Inflammatory macrophage (primary cell): ENCODE measurements at places on chromosomes 3 and 15.

DNA sequence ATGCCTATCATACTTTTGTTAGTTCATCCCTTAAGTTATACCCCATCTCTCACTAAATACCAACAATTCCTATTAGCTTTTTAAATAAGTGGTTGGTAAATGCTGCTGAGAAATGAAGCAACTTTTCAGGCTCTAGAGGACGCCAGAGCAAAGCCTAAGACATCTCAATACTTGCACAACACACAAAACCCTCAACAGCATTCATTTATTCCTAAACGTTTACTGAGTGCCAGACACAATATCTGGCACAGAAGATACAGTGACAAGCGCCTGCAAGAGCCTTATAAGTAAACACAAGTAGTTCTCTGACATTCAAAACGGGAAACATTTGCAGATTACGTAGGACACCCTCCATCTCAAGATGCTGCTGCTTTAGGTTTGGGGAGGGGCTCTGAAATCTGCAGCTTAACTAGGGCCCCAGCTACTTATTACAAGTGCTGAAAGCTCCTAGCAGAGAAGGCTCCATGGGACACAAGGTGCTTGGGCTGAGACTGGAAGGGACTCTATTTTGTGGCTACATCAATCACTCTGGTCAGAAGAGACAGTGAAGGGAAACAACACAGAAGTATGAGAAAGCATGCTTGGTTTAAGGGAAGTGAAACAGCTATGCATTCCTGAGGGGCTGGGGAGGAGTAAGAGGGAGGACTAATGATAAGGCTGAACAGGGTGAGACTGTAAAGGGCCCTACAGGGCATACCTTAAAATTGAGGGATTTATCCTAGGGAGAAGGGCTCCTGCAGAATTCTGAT lies 311.3 kb downstream of the PLCL2 start:
- DNase-seq = peak; percentile 25

GRCh38 chr15:69275074-69275670 lies 23.5 kb upstream of the PAQR5 start:
- DNase-seq = no peak

- no peak for DNase-seq
Measured at GRCh38 chr3:69535613-69536012, 149.7 kb upstream of the FRMD4B start.

GRCh38 chr15:67091980-67092677 lies 26.7 kb downstream of the SMAD3 start:
- no peak for DNase-seq

DNA sequence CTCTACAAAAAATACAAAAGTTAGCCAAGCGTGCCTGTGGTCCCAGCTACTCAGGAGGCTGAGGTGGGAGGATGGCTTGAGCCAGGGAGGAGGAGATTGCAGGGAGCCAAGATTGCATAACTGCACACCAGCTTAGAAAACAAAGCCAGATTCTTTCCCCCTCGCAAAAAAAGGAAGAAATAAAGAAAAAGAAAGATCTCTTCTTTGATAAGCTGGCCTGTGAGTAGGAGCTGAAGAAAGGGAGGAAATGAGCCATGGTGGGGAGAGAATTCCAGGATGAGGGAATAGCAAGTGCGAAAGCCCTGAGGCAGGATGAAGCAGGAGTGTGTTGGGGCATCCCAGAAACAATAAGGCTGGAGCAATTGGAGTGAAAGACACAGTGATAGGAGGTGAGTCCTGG lies 24.5 kb upstream of the TOP2B start:
- no peak for DNase-seq

DNA sequence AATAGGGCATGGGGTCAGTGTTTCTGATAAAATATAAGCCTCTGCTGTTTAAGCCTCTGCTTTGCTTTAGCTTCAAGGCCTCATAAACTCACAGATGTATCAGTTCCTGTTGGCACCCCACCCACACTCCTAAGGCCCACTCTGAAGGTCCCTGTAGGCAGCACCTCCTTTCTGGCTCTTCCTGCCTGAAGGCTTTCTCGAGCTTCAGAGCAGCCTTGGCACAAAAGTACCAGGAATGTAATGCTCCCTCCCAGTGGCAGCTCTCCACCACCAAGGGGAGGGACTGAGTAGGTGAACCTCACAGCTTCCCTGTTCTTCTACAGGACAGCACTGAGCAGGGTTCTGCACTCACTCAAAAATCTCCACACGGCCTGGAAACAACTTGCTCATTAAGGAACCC lies 102.2 kb downstream of the ABHD5 start:
- DNase-seq = peak; percentile 24
